Nephron progenitor cell (in vitro differentiated cells): ENCODE measurements at places on chromosomes 5 and 9.

DNA sequence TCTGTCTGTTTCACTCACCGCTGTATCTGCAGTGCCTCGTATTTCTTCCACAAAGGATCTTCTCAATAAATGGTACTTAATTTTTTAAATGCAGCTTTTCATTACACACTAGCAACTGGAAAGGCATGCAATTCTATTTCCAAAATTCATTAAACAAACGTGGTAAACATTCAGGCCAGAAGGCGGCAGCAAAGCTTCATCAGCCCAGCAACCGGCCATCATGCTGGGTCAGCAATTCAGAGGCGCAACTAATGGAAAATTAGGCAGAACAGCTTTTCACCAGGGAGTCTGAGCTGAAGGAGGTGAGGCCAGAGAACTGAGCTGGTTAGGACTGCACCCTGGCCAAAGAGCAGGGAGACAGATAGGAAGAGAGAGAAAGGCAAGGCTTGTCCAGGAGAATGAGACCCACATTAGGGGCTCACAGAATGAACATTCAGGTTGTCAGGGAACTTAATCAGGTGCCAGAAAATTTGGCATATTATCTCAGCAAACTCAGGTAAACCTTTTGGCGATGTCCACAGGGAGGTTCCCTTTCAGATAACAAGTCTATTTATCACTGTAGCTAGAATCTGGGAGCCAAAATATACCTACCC lies 17.7 kb upstream of the RNF180 start:
- peak; percentile 69 for DNase-seq

- DNase-seq: no peak
These were observed 26.9 kb upstream of the CKS2 start for GRCh38 chr9:89284076-89284475.

GRCh38 chr5:102796498-102796897 lies 41.4 kb downstream of the PAM start:
- DNase-seq: no peak

DNA sequence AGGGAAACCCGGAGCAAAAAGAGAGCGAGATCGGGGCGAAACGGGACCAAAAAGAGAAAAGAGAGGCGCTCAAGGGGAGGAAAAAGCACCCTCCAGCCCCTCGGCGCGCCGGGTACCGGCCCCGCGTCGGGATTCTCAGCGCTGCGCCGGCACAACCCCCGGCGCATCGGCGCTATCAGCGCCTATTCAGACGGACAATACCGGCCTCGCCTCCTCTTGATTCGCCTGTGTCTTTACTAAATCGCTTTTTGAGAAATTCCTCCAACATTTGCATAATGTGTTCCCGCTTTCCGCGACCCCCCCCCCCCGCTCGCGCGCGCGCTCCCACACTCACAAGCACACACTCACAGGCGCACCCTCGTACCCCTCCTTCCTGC lies 578 bp downstream of the LHX6 start:
- DNase-seq: no peak

DNA sequence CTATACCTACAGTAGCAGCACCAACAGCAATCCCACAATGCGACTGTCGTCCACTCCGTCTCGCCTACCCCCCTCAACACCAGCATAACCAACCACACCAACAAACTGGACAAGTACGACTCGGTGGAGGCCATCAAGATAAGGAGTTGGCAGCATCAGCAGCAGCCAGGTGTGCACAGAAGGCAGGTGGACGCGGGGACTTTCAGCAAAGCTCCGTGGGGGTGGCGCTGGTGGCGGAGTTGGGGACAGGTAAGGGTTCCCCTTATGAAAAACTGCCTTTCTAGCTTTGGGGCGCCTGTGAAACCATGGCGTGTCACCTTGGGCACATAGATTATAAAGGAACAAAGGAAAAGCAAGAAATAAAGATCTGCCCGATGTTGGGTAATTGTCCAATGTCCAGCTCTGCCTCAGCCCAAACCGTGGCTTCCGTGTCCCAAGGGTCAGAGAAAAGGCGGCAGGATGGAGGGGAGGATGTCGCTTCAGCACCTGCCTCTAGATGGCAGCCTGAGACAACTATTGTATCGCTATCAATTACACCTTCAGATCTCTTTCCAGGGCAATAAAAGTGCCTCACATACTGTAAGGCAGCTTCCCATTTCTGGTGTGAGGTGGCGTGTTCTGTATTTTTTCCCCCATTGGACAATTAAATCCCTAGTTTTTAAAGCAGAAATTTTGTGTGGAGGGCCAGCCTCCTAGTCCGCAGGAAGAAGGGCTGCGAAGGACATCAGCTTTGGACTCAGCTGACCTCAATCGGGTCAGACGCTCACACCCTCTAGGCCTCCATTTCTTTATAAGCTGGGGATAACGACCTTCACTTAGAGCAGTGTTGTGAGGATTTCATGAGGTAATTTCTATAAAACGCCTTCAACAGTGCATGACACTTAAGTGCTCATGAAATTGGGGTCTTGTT lies 58.8 kb downstream of the MTRR start:
- peak; percentile 71 for DNase-seq
